Activated CD4-positive, alpha-beta T cell treated with anti-CD3 and anti-CD28 coated beads, Interleukin-2, amount 50 U/mL, for 48 hours (primary cell): ENCODE measurements at places on chromosomes 13 and 19.
A peak's percentile ranks its signal among the peaks of the same experiment; 100 is the strongest.

GRCh38 chr19:35727053-35727955, 9.5 kb downstream of the KMT2B start:
- DNase-seq: no peak

GRCh38 chr13:65378943-65379519, 1851.1 kb downstream of the PCDH9 start:
- DNase-seq: no peak

DNA sequence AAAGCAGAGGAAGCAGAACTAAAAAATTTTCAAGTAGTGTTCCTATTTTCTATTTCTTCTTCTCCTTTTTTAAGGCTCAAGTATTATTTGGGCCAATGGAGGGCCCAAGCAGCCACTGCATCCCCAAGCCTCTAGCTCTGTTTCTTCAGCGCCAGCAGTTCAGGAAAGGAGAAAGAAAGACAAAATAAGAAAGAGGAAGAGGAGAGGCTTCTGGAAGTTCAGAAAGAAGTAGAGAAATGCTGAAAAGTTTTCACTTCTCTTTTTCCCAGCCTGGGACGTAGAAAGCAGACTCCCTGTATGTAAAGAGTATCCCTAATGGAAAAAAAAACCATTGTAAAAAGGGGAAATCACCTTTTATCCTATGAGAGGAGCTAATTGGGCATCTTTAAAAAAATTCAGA, 165.5 kb upstream of the KLF12 start:
- no peak for DNase-seq

- DNase-seq: no peak
These were observed 123.9 kb upstream of the ARGLU1 start for GRCh38 chr13:106691861-106692260.

DNA sequence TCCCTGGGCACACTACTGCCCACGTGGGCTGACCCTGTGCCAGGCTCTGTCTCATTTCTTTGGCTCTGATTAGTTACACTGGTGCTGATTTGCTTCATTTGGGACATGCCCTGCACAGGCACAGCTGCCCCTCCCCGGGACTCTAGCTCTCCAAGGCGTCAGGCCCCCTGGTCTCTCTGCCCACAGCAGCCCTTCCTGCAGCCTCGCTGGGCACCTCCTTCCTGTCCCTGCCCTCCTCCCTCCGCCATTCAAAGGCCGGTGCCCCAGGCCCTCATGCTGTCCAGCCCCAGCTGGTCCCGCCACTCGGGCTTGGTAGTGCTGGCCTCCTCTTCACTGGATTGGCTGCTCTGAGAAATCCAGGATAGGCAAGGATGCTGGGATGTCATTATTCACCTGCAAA, 73.1 kb downstream of the ERICH6B start:
- no peak for DNase-seq

DNA sequence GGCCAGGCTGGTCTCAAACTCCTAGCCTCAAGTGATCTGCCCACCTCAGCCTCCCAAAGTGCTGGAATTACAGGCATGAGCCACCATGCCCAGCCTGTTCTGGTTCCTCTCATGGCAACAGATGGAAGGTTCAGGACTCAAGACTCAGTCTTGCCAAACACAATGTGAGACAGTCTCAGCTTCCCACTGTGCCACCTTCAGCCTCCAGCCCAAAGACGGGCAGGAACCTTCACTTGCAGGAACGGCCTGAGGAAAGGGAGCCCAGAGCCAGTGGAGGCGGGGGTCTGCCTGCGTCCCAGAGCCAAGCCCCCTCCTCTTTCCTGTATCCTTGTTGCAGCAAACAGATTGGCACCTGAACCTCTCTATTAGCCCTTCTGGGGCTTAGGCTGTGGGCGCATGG, 2.9 kb upstream of the CHST8 start:
- DNase-seq: no peak

DNA sequence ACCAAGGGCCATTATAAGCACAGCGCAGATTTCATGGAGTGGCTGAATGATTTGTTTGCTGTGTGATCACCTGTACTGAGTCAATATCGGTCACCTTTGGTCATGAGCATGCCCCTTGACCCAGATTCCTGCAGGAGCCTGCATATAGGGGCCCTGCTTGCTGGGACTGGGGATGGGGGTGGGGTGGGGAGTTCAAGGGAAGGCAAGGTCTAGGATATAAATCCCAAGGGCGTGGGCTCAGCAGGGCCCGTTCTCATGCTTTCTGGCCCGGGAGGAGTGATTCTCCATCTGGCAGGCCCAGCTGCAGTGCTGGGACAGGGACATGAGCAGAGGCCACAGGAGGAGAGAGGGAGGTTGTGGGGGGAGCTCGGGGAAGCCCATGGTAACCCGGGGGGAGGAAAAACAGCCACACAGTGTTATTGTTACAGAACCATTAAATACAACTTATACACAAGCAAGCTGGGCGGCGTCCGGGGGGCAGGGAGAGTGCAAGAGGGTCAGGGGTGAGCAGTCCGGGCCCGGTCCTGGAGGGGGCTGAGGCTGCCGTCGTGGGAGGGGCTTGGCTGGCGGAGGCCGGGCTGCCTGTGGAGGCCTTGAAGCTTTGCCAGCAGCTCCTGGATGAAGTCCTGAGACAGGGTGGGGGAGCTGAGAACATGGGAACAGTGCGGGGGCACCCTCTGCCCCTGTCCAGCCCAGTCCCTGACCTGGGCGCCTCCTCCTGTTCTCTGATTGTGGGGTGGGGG, 5.2 kb downstream of the PPP1R14A start:
- DNase-seq: no peak

GRCh38 chr19:20039203-20039723, at the start of gene ZNF682:
Gene ZNF682, minus strand, starts transcription at chr19:20039505. Its CDS starts 160 bp downstream, at chr19:20039345.
- DNase-seq: peak; percentile 97

- DNase-seq: no peak
These were observed 100.0 kb downstream of the TSHZ3 start for GRCh38 chr19:31249217-31249616.

DNA sequence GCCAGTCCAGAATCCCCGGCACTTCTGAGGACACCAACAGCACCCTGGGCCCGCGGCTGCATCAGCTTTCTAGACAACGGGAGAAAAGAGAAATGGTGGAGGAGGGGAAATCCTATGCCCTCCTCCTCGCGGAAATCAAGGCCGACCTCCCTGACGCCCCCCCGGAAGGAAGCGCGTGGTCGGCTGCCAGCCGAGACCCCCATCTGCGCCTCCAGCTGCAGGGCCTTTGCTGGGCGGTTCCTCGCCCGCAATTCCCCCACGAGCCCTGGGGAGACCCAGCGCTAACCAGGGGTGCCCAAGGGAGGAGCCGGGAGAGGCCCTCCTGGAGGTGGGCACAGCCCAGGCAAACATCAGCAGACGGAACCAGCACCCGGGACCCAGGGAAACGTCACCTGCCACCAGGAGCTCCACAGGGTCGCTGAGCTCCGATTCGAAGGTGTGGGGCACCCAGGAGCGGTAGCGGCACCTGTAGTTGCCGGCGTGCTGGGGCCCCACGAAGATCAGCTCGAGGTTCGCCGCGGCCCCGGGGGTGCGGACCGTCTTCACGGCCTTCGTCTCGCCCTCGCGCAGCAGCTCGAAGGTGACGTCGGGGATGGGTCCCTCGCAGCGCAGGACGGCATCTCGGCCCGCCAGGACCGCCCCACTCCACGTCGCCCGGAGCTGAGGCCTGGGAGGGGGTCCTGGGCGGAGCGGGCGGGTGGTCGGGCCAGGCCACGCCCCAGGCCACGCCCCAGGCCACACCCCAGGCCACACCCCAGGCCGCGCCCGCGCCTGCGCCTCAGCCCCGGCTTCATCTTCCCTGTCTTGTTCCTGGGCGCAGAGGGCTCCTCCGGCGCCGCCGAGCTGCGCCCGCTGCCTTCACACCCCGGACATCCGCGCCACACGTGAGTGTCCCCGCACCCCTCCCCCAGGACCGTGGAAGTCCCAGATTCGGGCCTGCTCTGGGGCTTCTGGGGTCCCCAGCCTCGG, 6.0 kb downstream of the A1BG start:
- peak; percentile 65 for DNase-seq

GRCh38 chr13:75222031-75222430, 259.9 kb downstream of the TBC1D4 start:
- DNase-seq: no peak

DNA sequence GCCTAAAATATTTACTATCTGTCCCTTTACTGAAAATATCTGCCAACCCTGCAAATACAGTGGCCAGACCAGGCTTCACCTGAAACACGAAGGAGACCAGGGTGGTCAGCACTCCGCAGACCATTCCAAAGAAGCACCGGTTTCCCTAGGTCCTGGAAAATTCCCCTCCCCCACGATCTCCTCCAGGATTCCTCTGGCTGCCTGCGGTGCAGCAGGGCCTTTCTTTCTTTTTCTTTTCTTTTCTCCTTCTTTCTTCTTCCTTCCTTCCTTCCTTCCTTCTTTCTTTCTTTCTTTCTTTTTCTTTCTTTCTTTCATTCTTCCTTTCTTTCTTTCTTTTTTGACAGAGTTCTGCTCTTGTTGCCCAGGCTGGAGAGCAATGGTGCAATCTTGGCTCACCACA, 152.7 kb downstream of the USP12 start:
- no peak for DNase-seq

DNA sequence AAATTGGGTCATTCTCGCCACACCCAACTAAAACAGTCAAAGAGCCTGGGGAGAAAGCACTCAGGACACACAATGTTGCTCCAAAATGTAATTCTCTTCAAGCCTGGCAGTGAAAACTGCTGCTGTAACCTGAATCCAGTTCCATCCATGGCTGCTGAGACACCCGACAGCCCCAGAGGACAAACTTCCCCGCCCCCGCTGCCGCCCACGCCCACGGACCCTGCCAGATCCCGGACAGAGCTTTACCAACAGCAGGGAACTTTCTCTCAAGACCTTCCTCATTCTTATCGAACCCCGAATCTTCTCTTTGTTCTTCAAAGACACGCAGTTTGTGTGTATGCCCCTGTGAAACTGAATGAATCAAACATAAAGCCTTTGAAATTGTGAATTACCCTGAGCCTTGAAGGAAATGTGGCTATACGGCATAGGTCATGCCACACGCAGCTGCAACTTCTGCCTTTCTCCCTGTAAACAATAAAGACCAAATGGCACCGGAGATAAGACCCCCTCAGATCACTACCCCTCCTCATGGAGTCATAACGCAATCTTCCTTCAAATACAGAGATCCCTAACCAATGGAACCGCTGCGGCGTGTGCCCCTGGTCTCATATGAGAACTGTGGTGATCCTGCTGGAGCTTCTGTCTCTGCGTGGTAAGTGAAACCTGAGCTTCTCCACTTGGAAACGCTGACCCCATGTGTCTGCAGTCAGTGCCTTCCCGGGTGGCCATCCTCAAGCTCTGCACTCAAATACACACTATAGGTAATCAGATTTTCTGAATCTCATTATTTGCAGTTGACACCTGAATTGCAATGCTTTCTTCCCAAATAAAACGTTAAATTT, 4.8 kb upstream of the LAMP1 start:
- DNase-seq: peak; percentile 31

GRCh38 chr13:101258071-101258470, 158.2 kb downstream of the NALCN start:
- peak; percentile 43 for DNase-seq

DNA sequence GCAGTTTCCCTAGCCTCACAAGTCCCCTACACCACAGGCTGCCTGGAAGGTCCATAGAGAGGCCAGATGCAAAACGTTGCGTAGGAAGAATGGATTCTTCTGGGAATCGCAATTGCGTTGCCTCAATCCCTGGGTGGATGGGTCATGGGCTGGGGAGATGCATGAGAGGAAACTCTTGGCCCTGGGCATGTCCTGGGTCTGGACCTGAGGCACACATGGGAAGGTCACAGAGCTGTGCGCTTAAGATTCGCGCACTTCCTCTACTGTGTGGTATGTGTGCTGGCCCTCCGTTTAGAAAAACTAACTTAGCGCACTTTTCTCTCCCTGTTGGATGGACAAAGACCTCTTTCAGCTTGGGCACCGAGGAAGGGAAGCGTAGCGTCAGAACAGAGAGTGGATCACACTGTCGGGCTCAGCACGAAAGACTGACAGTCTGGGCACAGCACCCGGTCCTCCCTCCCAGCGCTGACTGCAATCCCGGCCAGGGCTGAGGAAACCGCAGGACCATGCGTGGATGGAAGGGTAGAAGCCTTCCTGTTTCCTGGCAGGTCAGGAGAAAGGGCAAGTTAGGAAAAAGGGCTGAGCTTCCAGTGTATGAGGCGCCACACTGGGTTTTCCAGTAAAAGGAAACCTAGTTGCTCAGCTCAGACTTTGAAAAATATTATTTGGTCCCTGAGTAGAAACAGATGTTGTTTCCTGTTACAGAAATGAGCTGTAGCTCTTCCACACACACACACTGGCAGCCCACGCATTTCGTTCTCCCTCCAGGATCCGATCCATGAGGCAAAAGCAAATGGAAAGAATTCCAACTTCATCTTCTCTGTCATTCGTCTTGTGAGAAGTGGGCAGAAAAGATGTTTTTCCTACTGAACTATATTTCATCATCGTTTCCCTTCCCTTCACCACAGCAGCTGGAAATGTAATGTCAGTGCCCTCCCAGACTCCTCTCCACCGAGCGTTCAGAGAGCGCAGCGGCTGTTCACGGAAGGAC, 86.0 kb downstream of the ING1 start:
- no peak for DNase-seq

- no peak for DNase-seq
These were observed 1.2 kb upstream of the KATNAL1 start for GRCh38 chr13:30308548-30308947.

DNA sequence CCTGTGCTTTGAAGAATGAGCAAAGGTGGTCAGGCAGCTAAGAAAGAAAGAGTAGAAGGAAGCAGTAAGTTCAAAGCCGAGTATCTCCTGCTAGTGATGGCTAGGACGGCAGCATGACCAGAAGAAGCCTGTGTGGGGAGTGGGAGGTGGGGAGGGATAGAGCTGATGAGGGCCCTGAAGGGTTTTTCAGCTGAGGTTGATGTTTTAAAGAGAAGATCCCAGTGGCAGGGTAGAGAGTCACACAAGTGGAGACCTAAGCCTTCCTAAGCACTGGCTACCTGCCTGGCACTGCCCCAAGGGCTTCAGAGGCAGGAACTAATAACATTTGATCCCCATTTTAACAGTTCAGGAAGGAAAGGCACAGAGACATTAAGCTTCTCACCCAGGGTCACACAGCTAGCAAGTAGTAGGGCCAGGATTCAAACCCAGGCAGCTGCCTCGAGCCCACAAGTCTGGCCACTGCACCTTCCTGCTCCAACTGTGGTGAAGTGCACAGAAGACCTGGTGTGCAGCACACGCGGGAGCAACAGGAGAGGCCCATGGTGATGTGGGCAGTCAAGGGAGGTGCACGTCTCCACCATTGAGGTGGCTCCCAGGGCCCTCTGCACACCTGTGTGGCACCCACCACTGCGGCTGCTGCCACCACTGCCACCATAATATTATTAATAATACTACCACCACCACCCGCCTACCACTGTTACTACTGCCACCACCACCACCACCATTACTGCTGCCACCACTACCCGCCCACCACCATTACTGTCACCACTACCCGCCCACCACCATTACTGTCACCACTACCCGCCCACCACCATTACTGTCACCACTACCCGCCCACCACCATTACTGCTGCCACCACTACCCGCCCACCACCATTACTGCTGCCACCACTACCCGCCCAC, 22.1 kb downstream of the CUL4A start:
- no peak for DNase-seq

GRCh38 chr13:28373810-28374209, 121.1 kb downstream of the FLT1 start:
- no peak for DNase-seq
